ENCODE measurements at places on chromosomes 11 and 22.

GRCh38 chr22:47390026-47390970, 627.8 kb downstream of the TBC1D22A start:
- DNase-seq: no peak

DNA sequence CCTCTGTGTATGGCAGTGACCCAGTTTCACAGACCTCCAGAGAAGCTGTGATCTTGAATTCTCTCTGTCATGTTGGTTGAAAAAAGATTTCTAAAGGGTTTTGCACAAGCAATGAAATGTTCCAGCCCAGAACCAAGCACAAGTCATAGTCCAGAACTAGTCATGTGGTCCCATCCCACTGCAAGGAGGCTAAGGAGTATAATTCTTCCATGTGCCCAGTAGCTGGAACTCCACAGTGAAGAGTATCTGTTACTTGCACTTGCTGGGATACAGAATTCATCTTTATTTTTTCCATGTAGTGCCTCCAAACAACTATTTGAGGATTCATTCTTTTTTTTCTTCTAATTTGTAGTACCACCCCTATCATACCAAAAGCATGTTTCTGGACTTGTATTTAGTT, 9.9 kb upstream of the MMP8 start:
- no peak for DNase-seq

GRCh38 chr22:27197618-27198017, 540.2 kb downstream of the MIAT start:
- no peak for DNase-seq

DNA sequence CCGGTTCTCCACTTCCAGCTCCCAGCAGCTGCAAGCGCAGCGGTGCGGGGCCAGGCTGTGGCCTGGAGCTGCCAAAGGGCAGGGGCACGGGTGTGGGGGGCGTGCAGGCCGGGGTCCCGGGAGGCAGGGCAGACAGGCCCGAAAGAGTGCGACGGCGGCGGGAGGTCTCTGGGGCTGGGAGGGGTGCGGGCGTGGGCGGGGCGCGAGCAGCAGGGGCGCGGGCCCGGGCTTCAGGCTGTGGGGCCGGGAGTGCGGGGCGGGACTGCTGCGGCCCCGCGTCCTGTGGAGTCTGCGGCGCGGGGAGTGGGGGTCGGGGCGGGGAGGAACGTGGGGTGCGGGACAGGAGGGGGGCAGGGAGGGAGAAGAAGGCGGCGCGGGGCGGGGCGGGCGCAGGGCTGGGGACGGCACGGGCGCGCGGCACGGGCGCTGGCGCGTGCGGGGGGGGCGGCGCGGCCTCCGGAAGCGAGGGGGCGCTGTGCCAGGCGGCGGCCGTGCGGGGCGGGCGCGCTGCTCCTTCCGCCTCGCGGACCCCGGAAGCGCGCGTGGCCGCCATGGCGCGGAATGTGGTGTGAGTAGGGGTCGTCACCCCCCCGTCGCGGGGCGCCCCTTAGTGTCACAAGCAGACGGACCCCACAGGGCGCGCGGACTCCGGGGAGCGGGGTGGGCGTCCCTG, at the start of gene MRPL23:
Gene MRPL23 (plus strand): TSS at position 521 of the 673 bp plus-strand sequence. CDS start 31 bp downstream, at position 552.
- no peak for DNase-seq

DNA sequence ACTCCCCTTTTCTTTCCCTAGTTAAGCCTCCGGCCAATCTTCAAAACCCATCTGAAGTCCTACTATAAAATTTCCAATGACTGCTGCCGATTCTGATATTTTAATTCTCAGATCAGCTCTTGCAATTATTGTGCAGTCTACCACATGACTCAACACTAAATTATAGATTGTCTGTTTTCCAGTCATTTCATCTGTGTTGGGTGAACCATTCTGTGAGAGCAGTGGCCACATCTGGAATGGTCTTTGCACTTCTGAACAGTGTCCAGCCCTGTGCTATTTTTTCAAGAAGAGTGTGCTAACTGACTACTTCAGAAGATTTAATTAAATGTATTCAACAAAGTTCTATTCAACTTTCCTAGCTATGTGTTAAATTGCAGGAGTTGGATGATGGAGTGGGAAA, 47.2 kb upstream of the MMP7 start:
- no peak for DNase-seq

GRCh38 chr11:93756748-93757147, 15.3 kb downstream of the C11orf54 start:
- no peak for DNase-seq

DNA sequence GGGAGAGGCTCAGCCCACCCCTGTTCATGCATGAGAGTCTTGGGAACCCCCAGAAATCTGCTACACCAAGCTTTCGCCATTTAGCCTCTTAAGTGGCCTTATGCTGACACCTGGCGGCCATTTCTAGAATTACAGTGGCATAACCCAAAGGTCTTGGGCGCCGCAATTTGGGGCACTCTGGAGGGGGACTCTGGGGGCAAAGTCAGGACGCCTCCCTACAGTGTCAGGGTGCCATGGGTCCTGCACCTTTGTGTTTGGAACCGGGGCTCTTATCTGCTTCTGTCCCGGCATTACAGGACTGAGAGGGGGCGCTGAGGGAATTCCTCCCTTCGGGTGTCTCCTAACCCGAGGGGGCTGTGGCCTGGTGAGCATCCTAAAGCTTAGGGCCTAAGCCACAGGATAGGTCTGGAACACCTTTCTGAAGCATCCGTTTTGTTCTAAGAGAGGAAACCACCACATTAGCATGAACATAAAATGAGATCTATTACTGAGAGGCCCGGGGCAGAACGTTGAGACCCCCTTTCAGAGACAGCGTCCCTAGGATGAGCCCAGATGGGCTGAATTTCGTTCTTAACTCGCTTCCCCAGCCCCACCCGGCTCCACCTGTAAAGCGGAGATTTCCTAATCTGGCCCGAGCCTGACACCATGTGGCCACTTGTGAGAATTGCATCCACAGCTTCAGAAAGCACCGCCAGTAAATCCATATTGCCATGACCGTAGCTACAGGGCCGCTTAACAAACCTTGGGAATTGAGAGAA, 9.3 kb downstream of the INS start:
- DNase-seq: peak; percentile 70

GRCh38 chr11:72422414-72422813, 11.9 kb downstream of the CLPB start:
- no peak for DNase-seq

GRCh38 chr22:43819931-43820640, 8.0 kb upstream of the EFCAB6 start:
- DNase-seq: no peak

DNA sequence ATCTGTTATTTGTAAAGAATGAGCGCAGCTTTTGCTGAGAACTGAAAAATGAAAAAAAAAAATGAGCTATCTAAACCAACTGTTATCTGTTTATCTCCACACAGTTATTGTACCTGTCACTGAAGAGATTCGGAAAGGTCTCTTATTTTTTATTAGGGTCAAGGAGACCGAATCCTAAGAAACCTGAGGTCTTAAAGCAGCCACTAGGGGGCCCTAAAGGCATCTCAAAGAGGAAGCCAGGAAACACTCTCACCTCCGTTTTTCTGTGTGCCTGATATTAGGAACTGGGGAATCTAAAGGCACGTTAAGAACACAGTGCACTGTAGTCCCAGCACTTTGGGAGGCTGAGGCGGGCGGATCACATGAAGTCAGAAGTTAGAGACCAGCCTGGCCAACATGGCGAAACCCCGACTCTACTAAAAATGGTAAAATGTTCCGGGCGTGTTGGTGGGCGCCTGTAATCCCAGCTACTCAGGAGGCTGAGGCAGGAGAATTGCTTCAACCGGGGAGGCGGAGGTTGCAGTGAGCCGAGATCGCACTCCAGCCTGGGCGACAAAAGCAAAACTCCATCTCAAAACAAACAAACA, 3.5 kb upstream of the LARGE1 start:
- peak; percentile 35 for DNase-seq

GRCh38 chr22:19745155-19746101, 15.2 kb upstream of the TBX1 start:
- DNase-seq: peak; percentile 34

DNA sequence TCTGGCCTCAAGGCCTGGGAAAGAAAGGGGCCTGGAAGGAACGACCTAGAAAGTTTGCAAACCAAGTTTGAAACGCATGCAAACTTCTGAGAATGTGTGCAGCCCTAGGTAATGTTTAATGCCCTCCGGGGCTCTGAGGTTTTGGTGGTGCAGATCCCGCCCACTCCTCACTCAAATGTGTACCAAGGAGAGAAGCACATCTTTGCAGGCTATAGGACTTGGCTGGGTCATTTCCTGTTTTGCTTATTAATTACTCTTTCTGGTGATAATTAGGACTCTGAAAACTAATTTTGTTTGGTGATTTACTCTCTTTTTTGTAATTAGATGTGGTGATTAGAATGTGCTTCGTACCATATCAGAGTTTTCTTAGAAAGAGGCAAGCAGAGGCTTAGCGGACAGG, 625.9 kb upstream of the CADM1 start:
- DNase-seq: no peak

GRCh38 chr11:364991-365725, 4.1 kb upstream of the B4GALNT4 start:
- no peak for DNase-seq

DNA sequence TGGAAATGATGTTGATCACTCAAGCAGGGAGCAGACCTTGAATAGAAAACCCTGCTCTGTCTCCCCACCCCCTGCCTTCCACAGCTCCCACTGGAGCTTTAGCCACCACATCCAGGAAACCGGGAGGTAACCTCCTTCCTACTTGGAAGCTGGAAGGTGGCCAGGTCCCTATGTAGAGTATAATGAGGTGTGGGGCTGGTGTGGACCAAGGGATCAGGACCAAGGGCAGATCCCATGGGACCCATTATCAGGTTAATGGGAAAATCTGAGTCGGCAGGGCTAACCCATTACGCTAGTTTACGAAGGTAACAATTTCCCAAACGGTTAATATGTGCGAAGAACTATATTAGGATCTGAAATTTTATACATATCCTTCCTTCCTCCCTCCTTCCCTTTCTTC, 321.9 kb downstream of the MIAT start:
- DNase-seq: no peak

- peak; percentile 31 for DNase-seq
Observed at GRCh38 chr11:108112057-108112456, 9.3 kb upstream of the ACAT1 start.

DNA sequence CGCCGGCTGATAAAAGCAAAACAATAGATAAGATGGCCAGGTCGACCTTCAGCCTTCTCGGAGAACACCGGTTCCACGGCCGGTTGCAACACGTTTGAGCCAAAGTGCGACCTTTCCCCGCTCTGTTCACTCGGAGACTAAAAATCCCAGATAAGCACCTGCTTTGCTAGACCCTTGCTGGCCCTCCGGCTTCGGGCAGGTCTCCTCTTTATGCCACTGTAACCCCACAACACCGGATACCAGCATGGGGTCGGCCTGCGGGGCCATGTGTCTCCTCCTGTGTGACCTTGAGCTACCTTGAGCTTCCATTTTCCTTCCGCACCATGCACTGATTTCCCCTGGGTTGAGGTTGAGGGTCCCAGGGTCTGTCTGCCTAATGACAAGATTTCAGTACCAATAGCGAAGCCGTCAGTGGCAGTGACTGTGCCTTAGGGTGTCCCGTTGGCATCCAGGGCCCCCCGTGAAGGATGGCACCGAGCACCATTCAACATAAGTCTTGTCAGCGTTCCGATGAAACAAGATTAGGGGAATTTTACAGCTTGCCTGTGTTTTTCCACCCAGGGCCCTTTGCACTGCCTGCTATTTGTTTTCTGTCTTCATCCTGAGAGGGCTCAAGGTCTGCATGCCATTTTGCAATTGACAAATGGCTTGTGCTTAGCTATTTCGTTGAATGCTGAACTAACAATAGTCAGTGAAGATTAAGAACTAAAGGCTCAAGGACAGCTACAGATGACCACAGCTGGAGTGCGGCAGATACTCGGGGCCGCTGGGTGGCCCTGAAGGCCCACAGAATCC, 118.6 kb downstream of the KCNQ1 start:
- DNase-seq: no peak

DNA sequence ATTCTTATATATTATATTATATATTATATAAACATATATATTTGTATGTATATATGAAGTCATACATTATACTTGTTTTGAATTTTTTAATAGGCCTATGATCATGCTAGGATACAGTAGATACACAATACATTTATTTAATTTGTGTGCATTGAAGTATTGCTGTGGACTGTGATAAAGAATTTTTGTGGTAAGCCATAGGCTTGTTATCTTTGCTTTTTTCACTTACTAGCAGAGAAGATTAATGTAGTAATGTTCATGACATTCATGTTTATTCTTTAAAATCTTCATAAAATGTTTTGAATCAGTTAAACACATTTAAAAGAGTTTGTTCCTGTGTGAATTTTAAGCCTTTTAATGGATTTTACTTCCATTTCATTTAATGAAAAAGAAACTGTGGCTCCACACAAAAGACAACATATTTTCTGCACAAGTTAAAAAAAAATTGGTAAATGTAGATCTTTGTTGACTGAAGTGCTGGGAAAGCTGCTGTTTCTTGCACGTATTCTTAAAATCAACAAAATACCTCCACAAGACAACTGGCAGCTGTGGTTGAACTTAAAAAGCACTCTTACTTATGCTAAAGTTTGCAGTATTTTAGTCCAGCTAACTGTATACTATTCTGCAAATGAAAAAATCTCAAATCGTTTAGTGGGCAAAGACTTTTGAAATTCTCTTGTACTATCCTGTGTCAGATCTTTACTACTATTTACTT, 156.2 kb downstream of the TMEM135 start:
- no peak for DNase-seq

DNA sequence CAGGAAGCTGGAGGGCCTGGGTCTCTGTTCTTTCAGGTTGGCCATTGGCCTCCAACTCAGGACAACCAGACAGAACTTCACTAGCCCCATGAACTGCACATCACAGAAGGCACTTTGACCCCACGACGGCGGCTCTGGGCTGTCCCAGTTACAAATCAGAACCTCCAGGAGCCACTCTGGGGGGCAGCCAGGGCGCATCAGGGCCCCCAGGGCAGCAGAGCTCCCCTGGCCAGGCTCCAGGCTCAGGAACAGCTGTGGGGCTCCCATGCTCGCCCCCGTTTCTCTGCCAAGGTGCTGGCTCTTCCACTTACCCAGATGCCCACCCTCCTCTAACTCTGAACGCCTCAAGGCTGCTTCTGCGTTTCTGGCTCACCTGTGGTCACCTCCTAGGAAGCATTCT, 25.5 kb downstream of the TOLLIP start:
- no peak for DNase-seq

GRCh38 chr11:48013269-48013901, 33.0 kb downstream of the PTPRJ start:
- DNase-seq: peak; percentile 74

DNA sequence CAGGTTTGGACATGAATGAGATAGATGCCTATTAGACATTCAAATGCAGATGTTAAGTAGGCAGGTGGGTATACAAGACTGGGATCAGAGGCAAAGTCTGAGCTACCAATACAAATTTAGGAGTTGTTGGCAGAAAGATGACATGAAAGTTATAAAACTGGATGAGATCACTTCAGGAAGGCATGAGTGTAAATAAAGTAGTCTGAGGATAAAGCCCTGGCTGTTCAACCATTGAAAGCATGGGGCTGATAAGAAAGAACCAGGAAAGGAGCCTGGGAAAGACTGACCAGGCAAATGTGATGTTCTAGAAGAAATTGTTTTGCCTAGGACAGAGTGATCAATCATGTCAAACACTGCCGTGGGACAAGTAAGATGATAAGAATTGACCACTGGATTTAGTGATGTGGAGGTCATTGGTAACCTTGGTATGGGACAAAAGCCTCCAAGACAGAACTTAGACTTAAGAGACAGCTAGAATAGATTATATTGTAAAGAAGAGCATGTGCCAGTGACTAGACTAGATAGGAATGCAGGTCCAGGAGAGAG, 98.5 kb downstream of the EHF start:
- DNase-seq: no peak

GRCh38 chr11:117601006-117601708, 195.9 kb downstream of the DSCAML1 start:
- DNase-seq: no peak

- DNase-seq: no peak
Observed at GRCh38 chr11:110587972-110588371, 124.3 kb downstream of the ARHGAP20 start.

All from EL (cell line).